Kidney epithelial cell (primary cell): ENCODE measurements at places on chromosomes 3 and 15.

GRCh38 chr15:67973846-67974245 lies 80.3 kb upstream of the PIAS1 start:
- DNase-seq: no peak

DNA sequence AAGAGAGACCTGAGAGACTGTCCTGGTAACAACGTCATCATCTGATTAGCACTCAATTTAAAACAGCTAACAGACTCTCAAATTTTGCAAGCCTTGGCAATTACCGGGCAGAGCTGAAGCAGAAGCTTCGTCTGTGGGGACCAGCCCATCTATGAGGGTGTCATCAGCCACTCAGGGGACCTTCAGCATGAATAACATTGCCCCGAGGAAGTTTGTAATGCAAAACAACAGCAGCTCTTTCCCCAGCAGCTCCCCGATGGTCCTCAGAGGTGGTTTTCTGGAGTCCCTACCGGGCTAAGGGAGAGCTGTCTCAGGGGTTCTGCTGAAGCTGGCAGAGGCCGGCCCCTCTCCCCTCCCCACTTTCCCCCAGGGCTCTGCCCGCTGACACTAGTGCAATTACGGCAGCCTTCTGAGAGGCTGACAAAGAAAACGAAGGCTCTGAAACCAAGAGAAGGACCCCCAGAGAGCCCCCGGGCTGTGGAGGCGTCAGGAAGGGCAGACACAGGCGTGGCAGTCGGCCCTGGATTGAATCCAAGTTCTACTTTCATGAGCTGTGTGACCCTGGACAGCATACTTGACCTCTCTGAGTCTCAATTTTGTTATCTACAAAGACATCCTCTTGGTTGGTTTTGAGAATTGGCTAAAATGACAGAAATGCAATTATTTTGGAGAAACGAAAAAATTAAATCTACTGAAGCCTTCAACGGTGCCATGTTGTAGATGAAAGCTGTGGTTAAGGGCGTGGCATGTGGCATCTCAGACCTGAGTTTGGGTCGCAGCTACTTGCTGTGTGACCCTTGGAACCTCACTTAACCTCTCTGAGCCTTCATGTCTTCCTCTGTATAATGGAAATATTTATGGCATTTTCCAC lies 102.1 kb upstream of the TLE3 start:
- DNase-seq: no peak

GRCh38 chr3:135056084-135056730 lies 261.1 kb downstream of the EPHB1 start:
- DNase-seq: no peak

DNA sequence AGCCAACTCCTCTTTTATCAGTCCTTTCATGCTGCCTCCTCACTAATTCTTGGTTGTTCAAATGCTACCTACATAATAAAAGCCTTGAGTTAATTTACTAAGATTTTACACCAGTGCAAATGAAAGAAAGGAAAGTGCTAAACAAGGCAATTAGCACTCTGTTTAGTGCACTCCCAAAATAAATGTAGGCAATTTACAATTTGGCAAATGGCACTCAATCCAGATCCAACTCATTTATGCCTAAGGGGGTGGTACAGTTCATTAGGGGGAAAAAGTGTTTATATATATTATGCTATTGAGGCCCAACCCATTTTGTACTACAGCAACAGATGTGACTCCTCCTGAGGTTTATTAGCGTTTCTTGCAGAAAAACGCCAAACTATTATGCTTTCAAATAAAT lies 370.1 kb downstream of the NR2F2 start:
- no peak for DNase-seq

DNA sequence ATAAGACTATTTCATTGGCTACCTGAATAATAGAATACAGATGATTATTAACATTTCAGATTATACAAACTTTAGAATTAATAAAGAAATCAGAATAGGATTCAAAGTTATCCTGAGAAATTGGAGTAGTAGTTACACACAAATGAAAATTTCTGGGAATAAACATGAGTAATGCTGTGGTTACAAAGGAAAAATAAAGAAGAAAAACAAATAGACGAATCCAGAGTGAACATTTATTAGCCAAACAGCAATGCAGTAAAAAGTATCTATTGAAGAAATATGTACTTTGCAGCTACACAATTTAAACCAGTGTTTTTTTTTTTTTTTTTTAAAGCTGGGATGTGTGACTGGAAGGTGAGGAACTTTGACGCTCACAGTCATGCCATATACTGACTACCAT lies 1159.2 kb downstream of the TUSC7 start:
- no peak for DNase-seq

- no peak for DNase-seq
Observed at GRCh38 chr3:150747886-150748683, 14.9 kb downstream of the SIAH2 start.

DNA sequence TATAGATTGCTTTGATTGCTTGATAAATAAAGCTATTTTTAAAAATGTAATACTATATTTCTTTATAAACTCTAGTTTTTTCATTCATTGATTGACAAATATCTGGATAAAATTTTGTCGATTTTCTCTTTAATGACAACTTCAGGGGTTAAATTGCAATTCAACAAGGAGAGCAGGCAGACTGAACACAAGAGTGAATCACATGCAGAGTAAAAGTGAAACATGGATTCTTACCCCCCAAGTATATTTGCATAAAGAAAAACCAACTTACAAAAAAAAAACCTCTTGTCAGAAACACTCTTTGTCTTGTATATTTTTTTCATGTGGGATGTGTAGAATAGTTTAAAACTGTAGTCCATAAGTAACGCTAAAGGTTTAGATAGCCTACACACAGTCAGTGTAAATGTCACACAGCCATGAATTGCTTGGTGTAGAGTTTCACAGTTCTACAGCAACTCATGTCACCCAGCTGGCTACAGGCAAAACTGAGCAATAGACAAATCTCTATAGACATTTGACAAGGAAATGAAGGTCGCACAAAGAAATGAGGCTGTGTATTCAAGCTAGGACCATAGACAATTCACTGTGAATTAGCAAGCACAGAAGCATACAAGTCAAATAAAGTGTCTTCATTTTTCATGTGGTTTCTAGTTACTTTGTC lies 141.6 kb downstream of the THRB start:
- DNase-seq: no peak

GRCh38 chr15:67399925-67400324 lies 121.0 kb upstream of the C15orf61 start:
- no peak for DNase-seq

DNA sequence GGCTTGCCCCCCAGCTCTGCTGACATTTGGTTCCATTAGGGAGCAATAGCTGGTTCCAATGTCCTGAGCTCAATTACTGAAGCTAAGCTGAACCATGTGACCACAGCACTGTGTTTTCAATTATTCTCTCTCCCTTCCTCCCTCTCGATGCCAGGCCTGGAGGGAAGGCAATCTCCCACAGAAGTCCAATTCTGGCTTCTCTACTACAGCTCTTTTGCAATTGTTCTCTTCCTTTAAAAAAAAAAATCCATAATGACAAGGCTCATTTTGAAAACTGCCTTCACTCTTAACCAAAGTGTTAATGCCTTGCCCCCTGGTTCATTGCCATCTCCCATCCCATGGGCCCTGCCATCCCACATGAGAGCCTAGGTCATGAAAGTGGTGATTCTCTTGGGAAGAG lies 24.8 kb downstream of the IL16 start:
- no peak for DNase-seq

GRCh38 chr15:47437491-47437890 lies 279.8 kb upstream of the SEMA6D start:
- no peak for DNase-seq

DNA sequence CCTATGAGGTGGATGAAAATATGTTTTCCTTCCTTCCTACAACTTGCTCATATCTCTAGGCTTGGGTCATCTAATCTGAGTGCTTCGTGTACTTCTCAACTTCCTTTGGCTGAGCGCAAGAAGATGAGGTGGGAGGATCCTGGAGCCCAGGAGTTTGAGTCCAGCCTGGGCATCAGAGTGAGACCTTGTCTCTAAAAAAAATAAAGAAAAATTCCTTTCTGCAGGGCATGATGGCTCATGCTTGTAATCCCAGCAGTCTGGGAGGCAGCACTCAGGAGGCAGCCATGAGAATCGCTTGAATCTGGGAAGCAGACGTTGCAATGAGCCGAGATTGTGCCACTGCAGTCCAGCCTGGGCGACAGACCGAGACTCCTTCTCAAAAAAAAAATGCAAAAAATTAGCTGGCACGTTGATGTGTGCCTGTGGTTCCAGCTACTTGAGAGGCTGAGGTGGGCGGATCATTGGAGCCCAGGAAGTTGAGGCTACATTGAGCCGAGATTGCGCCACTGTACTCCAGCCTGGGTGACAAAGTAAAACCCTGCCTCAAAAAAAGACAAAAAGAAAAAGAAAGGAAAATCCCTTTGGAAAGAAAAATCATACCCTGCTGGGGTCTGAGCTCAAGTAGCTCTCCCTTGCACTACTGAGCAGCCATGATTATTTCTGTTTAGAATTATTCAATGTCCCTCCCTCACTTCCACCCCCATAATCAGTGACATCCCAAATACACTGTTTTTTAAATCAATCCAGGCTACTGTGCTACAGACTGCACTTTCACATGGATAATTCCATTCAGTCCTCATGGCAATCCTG lies 28.0 kb upstream of the RAB11A start:
- DNase-seq: peak; percentile 39

- DNase-seq: no peak
Observed at GRCh38 chr15:72276326-72276700, 4.0 kb upstream of the PARP6 start.

GRCh38 chr3:155441506-155441905 lies 148.0 kb upstream of the STRIT1 start:
- DNase-seq: peak; percentile 21

- DNase-seq: no peak
Observed at GRCh38 chr3:9913601-9914000, 3.3 kb upstream of the IL17RC start.

DNA sequence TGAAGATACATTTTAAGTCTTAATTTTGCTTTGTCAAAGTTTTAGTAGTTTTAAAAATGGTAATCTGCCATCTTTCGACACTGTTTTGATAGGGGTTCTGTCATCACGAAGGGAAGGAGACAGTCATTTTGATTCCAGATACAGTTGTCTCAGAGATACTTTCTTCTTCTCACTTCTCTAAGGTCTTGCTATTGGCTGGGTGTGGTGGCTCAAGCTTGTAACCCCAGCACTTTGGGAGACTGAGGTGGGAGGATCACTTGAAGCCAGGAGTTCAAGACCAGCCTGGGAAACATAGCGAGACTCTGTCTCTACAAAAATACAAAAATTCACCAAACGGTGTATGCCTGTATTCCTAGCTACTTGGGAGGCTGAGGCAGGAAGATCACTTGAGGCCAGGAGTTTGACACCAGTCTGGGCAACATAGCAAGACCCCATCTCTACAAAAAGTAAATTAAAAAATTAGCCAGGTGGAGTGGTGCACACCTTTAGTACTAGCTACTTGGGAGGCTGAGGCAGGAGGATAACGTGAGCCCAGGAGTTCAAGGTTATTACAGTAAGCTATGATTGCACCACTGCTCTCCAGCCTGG lies 3.3 kb downstream of the RAB8B start:
- no peak for DNase-seq

DNA sequence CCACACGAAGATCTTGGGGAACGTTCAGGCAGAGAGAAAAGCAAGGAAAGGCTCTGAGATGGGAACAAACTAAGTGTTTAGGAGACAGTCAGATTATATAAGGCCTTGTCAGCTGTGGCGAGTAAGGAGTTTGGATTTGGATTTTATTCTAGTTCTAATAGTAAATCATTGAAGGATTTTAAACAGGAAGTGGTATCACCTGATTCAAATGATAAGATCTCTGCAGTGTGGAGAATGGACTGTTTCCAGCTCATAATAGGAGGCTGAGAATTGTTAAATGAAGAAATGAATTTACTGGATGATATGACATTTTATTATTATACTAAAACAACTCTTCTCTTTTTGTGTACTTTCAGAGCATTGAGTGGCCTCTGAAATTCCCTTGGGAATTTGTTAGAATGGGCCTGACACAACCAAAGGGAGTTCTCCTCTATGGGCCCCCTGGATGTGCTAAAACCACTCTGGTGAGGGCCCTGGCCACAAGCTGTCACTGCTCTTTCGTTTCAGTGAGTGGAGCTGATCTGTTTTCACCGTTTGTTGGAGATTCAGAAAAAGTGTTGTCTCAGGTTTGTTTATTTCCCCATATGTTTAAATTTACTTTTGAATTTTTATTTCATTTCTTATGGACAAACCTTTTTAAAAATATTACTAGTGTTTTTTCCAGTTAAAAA lies 36.0 kb upstream of the GATM start:
- DNase-seq: no peak
